Natural killer cell (primary cell): ENCODE measurements at places on chromosomes 7 and 10. TPM values are rescaled to one million over a fixed set of nuclear protein-coding genes. Genes with fewer than 3 reads are reported as not detected.

DNA sequence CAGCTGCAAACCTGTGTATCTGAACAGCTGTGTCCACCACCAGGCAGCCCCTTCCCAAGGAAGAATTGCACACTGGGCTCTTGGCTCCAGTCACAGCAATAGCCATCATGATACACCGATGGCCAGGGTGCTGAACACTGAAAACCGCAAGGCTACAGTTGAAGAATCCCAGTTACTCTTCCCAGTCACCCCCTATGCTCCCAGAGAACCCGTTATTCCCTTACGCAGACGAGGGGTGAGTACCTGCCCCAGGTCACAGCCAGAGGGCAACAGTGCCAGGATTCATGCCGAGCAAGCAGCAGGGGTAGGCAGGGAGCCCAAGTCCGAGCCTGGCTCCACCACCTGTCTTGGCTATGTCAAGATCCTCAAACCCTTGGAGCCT is 57.8 kb downstream of the RASGEF1A start:
- DNase-seq: peak; percentile 4
- H3K27me3 ChIP-seq: no peaks in the 10 kb centered on the region
- no peak overlapping the region for H3K4me3 ChIP-seq
- H3K27ac ChIP-seq: no peak overlapping the region
- no peaks in the 10 kb centered on the region for H3K36me3 ChIP-seq

- H3K27me3 ChIP-seq: no peaks in the 10 kb centered on the region
- no peak for DNase-seq
- H3K36me3 ChIP-seq: peaks cover 2% of the 10 kb centered on the region
- no peaks in the 10 kb centered on the region for H3K4me1 ChIP-seq
- no peak overlapping the region for H3K4me3 ChIP-seq
Measured at GRCh38 chr10:102281102-102281487, 35.8 kb downstream of the GBF1 start.

DNA sequence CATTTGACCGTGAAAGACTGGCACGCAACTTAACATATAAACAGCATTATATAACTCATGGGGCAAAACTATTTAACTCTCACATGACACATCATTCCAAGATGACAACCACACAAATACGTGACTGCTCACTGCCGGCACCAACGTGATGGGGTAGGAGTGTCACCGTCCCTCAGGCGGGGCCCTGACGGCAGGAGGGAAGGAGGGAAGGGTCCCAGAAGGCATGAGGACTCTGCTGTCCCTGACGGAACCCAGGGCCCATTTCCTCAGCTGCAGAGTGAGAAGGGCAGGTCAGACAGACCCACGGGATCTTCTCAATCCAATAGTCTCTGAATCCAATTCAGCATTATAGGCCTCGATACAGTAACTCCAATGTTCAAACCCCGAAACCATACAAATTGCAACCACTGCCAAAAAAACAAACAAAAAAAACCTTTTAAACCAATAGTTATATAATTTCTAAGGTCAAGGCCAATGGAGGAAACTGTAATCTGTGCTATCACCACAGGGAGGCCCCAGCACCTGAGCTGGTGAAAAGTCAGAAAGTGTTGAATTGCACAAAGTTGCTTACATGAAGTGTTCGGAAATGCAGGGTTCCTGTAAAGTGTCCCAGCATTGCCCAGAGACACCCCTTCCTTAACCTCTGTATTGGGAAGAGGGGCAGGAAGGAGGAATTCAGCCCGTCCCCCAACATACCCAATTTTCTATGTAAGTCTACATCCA is 137.4 kb downstream of the TNS3 start:
- no peaks in the 10 kb centered on the region for H3K27me3 ChIP-seq
- no peak overlapping the region for H3K4me3 ChIP-seq
- H3K27ac ChIP-seq: no peak overlapping the region
- DNase-seq: no peak
- no peaks in the 10 kb centered on the region for H3K4me1 ChIP-seq

DNA sequence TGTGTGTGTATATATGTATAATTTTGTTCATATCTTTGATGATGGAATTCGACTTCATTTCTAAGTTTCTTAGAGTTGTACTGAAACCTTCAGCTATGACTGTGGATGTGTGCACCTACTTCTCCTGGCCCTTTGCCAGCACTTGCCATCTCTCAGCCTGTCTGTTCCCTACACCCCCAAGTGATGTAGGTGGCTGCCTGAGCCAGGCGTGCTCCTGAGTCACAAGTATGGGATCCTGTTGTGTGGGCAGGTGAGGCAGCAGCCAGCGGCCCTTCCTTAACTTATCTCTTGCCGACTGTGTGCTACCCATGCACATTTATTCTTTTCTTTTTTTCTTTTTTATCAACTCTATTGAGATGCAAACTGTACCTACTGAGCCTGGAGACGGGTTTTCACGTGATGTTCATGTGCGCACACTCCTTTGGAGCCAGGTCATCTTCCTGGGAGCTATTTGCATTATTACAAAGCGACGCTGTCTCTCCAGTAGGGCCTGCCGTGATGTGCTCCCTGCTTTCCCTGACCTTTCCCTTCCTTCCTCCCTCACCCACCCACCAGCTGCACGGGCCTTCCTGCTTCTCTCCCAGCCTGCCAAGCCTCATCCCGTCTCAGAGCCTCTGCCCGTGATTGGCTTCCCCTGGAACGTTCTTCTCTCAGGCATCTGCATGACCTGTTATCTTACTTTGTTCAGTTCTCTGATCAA is 31.3 kb upstream of the GALNT11 start:
- H3K4me1 ChIP-seq: no peaks in the 10 kb centered on the region
- peak; percentile 13 for DNase-seq
- no peak overlapping the region for H3K4me3 ChIP-seq
- no peak overlapping the region for H3K27ac ChIP-seq
- peaks cover 2% of the 10 kb centered on the region for H3K27me3 ChIP-seq
- no peaks in the 10 kb centered on the region for H3K36me3 ChIP-seq

- no peak for DNase-seq
- H3K27me3 ChIP-seq: no peaks in the 10 kb centered on the region
- no peaks in the 10 kb centered on the region for H3K36me3 ChIP-seq
- H3K4me3 ChIP-seq: no peak overlapping the region
- no peaks in the 10 kb centered on the region for H3K4me1 ChIP-seq
Measured at GRCh38 chr7:137703291-137704010, 143.3 kb downstream of the DGKI start.

DNA sequence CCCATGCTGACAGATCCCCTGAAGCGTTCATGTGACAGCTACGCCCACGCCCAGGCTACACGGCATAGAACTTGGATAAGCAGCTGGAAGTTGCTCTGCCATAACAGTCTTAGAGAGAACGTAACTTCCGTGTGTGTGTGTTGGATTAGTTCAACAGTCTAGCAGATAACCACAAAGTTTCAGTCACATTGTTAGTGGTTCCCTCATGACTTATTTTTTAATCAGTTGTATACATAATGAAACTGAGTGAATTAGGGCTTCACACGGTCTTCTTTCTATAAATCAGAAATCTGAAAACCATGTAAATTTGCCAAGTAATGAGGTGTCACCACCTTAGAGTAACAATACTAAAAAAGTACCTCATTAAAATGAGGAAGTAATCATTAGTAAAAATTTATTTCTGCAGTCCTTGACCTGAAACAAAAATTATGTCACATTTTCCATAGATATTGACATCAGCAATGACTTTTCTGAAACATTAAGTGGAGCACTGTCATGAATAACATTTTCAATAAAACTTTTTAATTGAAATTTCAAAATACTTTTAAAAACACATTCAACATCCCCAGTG is 21.7 kb upstream of the MACC1 start:
- no peaks in the 10 kb centered on the region for H3K36me3 ChIP-seq
- H3K27ac ChIP-seq: no peak overlapping the region
- H3K4me1 ChIP-seq: no peaks in the 10 kb centered on the region
- H3K4me3 ChIP-seq: no peak overlapping the region

DNA sequence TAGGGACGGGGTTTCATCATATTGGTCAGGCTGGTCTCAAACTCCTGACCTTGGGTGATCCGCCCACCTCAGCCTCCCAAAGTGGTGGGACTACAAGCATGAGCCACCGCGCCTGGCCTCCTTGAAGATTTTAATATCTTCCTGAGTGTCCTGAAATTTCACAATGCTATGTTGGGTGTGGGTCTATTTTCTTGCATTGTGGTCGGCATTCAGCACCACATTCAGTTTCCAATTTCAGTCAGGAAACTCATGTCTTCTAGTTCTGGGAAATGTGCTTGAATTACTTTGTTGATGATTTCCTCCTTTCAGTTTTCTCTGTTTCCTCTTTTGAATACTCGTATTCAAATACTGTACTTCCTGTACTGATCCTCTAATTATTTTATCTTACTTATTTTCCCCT is 49.3 kb upstream of the IL6 start:
- no peaks in the 10 kb centered on the region for H3K4me1 ChIP-seq
- no peaks in the 10 kb centered on the region for H3K27me3 ChIP-seq
- no peak overlapping the region for H3K4me3 ChIP-seq
- no peak for DNase-seq
- peak overlapping the region; percentile 42 for H3K27ac ChIP-seq

GRCh38 chr10:59830601-59831259 is 75.6 kb downstream of the CCDC6 start:
- H3K4me3 ChIP-seq: no peak overlapping the region
- peaks cover 3% of the 10 kb centered on the region for H3K4me1 ChIP-seq
- DNase-seq: no peak

DNA sequence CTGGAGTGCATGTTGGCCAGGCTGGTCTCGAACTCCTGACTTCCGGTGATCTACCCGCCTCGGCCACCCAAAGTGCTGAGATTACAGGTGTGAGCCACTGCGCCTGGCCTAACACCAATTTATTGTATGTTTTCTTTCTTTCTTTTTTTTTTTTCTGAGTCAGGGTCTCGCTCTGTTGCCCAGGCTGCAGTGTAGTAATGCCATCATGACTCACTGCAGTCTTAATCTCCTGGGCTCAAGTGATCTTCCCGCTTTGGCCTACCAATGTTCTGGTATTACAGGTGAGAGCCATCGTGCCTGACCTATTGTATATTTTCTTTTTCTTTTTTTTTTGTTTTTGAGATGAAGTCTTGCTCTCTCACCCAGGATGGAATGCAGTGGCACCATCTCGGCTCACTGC is 33.8 kb upstream of the UBE2H start:
- H3K27ac ChIP-seq: no peak overlapping the region
- H3K4me3 ChIP-seq: no peak overlapping the region
- no peaks in the 10 kb centered on the region for H3K36me3 ChIP-seq
- H3K4me1 ChIP-seq: no peaks in the 10 kb centered on the region
- no peaks in the 10 kb centered on the region for H3K27me3 ChIP-seq

- H3K27ac ChIP-seq: no peak overlapping the region
- H3K27me3 ChIP-seq: peaks cover 11% of the 10 kb centered on the region
- H3K4me1 ChIP-seq: no peaks in the 10 kb centered on the region
- DNase-seq: no peak
- no peak overlapping the region for H3K4me3 ChIP-seq
Measured at GRCh38 chr7:1254281-1255079, 21.8 kb downstream of the UNCX start.

- H3K36me3 ChIP-seq: peaks cover 10% of the 10 kb centered on the region
- peak overlapping the region; percentile 72 for H3K4me3 ChIP-seq
- peaks cover 19% of the 10 kb centered on the region for H3K4me1 ChIP-seq
- no peak for DNase-seq
Measured at GRCh38 chr10:97445357-97445721, 467 bp downstream of the EXOSC1 start.

DNA sequence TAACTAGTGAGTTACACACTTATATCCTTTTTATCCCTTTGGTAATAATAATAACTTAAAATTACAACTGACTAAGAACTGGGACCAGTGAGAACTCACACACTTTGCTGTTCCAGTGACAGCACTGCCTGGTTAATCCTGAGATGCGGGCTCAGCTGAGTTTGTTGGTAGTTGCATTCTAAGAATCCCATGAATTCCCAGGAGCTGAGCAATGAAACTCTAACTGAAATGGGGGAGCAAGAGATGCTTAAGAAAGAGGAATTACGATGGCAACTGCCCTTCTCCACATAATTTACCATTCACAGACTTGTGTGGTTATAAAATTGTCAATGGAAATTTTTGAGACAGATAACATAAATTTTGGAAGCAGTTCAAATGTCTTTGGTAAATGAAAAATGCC is 659.4 kb downstream of the MAGI2 start:
- H3K27me3 ChIP-seq: no peaks in the 10 kb centered on the region
- no peak for DNase-seq
- H3K36me3 ChIP-seq: no peaks in the 10 kb centered on the region
- no peak overlapping the region for H3K27ac ChIP-seq
- no peak overlapping the region for H3K4me3 ChIP-seq

GRCh38 chr10:13276749-13277365 is 23.0 kb downstream of the PHYH start:
- H3K27me3 ChIP-seq: no peaks in the 10 kb centered on the region
- DNase-seq: no peak
- H3K4me3 ChIP-seq: no peak overlapping the region
- H3K4me1 ChIP-seq: no peaks in the 10 kb centered on the region
- H3K27ac ChIP-seq: no peak overlapping the region

- H3K27ac ChIP-seq: no peak overlapping the region
- H3K27me3 ChIP-seq: no peaks in the 10 kb centered on the region
- no peaks in the 10 kb centered on the region for H3K36me3 ChIP-seq
- no peaks in the 10 kb centered on the region for H3K4me1 ChIP-seq
Measured at GRCh38 chr7:68969571-68969970, 628.7 kb upstream of the AUTS2 start.

- DNase-seq: no peak
- no peaks in the 10 kb centered on the region for H3K4me1 ChIP-seq
- no peaks in the 10 kb centered on the region for H3K36me3 ChIP-seq
Measured at GRCh38 chr10:86212391-86212700, 154.2 kb downstream of the GRID1 start.

- H3K4me1 ChIP-seq: no peaks in the 10 kb centered on the region
- no peak overlapping the region for H3K4me3 ChIP-seq
- H3K36me3 ChIP-seq: no peaks in the 10 kb centered on the region
- DNase-seq: no peak
- no peaks in the 10 kb centered on the region for H3K27me3 ChIP-seq
Measured at GRCh38 chr10:48791267-48791928, 106.7 kb downstream of the WDFY4 start.

GRCh38 chr10:97719602-97720001 is 6.1 kb downstream of the MARVELD1 start:
- H3K36me3 ChIP-seq: no peaks in the 10 kb centered on the region
- DNase-seq: no peak
- H3K27me3 ChIP-seq: no peaks in the 10 kb centered on the region

- no peak overlapping the region for H3K27ac ChIP-seq
- H3K27me3 ChIP-seq: no peaks in the 10 kb centered on the region
- no peak overlapping the region for H3K4me3 ChIP-seq
- peaks cover 27% of the 10 kb centered on the region for H3K4me1 ChIP-seq
- DNase-seq: no peak
- no peaks in the 10 kb centered on the region for H3K36me3 ChIP-seq
Measured at GRCh38 chr7:139752604-139753003, 25.2 kb downstream of the HIPK2 start.

- no peak overlapping the region for H3K4me3 ChIP-seq
- H3K4me1 ChIP-seq: no peaks in the 10 kb centered on the region
- H3K27me3 ChIP-seq: no peaks in the 10 kb centered on the region
- H3K36me3 ChIP-seq: no peaks in the 10 kb centered on the region
- H3K27ac ChIP-seq: no peak overlapping the region
- DNase-seq: no peak
Measured at GRCh38 chr7:16581286-16581685, 54.7 kb downstream of the LRRC72 start.

SLC13A1 gene
- not detected for total RNA-seq

PDZD7 gene
- 0.52 TPM for total RNA-seq

LGI1 gene
- total RNA-seq: not detected

OLAH gene
- not detected for total RNA-seq

GNGT1 gene
- total RNA-seq: not detected

SFRP5 gene
- total RNA-seq: not detected

ZNF107 gene
- total RNA-seq: 13.3 TPM

FFAR4 gene
- not detected for total RNA-seq

GIMAP2 gene
- total RNA-seq: 77.5 TPM

ADCK2 gene
- 12.6 TPM for total RNA-seq

CPED1 gene
- 0.96 TPM for total RNA-seq

DNAJC12 gene
- total RNA-seq: not detected

WNT8B gene
- not detected for total RNA-seq

EN2 gene
- total RNA-seq: not detected

ZNF488 gene
- not detected for total RNA-seq

BRAT1 gene
- total RNA-seq: 24.9 TPM
